ENCODE measurements at places on chromosomes 11 and 22. TPM values are rescaled to one million over a fixed set of nuclear protein-coding genes. Genes with fewer than 3 reads are reported as not detected.

Gene TTLL8
- polyA plus RNA-seq, result not detected

Gene RAB39A
- 0.13 TPM for polyA plus RNA-seq

Gene C11orf91
- 0.40 TPM for polyA plus RNA-seq

Gene MISFA
- polyA plus RNA-seq, result 2.8 TPM
